Hematopoietic multipotent progenitor cell treated with erythropoietin and hydrocortisone succinate and interleukin-3 and kit ligand, for 6 days (in vitro differentiated cells): ENCODE measurements at places on chromosomes 1 and 21.

GRCh38 chr1:162207862-162208261 lies 138.4 kb downstream of the NOS1AP start:
- DNase-seq = no peak

- no peak for DNase-seq
These were observed 30.5 kb downstream of the CASZ1 start for GRCh38 chr1:10765734-10766478.

DNA sequence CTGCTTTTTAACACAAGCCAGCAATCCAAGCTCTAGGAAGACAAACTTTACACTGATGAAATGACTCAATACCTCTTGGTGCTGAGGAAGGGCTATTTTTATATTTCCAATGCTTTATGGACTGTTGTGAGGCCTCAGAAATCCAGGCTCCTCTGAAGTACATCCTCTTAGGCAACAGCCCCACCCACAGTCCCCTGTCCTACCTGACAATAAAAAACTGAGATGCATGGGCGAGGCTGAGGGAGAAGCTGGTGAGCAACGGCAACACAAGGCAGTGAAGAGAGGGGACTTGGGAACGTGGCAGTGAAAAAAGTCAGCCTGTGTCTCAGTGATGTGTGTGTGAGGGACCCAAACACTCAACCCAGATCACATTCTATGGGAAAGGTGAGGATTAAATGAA lies 10.1 kb upstream of the CPT2 start:
- DNase-seq = no peak

DNA sequence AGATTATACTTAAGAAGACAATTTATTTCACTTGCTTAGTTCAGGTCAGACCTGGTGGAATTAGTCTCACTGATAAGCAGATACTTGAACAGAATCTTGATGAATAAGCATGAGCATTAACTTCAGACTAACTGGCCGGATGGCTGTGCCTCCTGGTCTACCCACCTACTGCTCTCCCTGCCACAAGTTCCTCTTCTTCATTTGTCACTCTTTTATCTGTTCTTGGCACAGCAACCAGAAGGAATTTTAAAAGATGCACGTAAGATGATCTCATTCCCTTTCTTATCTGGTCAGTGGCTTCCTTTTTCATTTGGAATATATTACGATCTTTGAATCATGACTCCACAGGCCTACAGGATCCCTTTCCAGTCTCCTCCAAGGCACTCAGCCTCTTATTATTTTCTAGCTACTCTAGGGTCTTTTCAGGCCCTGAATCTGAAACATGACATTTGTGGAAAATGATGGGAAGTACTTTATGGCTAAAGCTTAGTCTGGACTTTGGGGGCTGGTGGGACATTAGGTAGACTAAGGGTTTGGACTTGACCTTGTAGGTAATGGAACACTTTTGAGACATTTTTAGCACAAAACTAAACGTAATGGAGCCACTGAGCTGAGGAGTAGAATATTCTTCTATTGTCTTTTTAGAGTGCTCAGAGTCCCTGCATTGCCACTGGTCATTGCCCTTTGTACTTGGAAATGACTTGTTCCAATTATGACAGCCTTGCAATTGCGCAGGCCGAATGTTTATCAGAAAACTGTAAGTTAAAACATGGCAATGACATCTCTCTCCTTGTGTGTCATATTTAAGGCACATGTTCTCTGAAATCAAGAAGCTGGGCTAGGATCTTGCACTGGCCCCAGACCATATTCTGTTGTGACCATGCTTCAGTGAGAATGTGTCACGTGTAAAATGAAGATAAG lies 16.0 kb downstream of the ST6GALNAC3 start:
- peak; percentile 59 for DNase-seq

- peak; percentile 84 for DNase-seq
These were observed 6.2 kb upstream of the ANKRD35 start for GRCh38 chr1:145891587-145892485.

DNA sequence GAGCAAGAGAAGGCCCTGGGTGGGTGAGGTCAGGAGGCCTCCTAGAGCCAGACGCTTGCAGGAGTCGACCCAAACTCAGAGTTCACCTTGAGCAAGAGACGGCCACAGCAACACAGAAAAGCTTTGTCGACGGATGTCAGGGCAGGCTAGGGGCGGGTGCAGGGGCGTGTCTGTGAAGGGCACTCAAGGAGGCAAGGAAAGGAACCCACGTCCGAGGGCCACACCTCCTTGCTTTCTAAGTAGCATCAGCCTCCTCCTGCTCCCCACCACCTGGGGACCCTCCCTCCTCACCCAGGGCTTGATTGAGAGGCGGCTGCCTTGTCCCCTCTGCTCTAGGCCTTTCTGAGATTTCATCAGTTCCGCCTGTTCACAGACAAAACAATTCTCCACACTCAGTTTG lies 92.1 kb downstream of the OMA1 start:
- no peak for DNase-seq

DNA sequence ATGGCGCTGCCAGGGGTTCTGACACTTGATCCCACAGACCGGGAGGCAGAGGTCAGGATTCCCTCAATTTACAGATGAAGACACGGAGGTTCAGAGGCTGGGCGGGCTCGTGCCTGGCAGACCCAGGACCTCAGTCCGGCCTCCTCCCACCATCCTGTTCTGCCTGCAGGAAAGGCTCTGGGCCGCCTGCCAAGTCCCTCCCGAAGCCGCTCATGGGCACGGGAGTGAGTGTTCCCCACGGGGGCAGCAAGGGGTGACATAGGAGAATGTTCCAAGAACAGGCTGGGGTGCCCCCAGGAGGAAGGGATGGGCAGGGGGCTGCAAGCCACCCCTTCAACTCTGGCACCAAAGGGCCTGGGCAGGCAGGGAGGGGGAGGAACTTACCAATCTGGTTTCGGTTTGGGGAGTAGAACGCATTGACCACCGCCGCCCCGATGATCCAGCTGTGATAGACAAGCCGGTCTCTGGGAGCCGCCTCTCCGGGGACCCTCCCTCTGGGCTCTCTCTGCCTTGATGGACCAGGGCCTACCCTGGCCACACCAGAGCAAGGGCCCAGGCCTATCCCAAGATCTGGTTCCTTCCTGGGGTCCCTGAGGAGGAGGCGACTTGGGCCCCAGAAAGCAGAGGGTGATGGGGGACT lies 7.5 kb downstream of the PRXL2B start:
- DNase-seq = no peak

DNA sequence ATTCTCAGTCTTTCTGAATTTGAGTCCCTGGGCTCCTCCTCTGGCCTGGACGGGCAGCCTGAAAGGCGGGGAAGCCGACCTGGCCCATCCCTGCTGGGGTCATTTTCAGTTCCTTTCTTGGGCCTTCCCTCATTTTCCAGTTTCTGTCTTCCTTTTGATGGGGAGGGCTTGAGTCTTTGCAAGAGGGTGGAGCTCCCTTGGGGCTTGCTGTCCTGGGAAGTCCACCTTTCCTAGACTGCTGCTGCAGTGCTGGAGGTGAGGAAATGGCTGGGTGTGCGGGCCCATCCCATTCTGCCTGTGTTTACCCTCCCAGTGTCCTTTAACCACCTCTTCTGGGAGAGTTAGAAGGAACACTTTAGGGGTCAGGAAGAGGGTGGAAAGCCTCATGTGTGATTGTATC lies 40.4 kb upstream of the SYNC start:
- DNase-seq = no peak

DNA sequence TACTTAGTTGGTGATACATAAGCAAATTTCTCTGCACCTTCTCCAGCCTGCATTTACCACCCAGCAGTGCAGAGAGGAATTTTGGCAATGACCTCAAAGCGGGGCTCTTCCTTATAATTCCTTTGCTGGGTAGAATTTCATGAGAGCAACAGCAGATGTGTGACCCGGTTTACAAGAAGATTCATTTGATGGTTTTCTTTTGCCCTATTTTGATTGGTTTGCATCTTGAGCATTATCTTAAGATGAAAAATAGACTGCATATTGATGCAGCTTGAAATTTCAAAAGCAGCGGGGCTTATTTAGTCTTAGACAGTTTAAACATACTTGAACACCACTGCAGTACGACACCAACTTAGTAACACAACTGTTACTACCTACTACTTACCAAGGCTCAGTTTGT lies 378.9 kb downstream of the TTLL7 start:
- no peak for DNase-seq

GRCh38 chr1:175891783-175892309 lies 148.5 kb upstream of the TNR start:
- no peak for DNase-seq

- DNase-seq = peak; percentile 68
These were observed 89.9 kb downstream of the MT1HL1 start for GRCh38 chr1:236914375-236914774.

GRCh38 chr21:41560661-41561158 lies 52.8 kb upstream of the TMPRSS2 start:
- DNase-seq = no peak

DNA sequence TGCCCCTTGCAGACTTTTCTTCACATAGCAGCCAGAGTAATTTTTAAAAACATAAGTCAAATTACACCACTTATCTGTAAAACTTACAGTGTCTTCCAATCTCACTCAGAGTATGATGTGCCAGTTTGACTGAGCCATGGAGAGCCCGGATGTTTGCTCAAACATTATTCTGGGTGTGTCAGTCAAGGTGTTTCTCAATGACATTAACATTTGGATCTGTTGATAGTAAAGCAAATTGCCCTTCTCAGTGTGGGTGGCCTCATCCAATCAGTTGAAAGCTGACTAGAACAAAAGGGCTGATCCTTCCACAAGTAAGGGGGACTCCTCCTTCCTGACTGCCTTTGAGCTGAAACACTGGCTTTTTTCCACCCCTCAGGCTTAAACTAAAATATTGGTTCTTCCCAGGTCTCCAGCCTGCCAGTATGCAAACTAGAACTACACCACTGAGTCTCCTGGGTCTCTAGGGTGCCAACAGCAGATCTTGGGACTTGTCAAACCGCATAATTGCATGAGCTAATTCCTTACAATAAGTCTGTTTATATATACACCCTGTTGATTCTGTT lies 157.9 kb upstream of the CTTNBP2NL start:
- no peak for DNase-seq

- no peak for DNase-seq
These were observed 17.6 kb downstream of the SLC2A1 start for GRCh38 chr1:42940851-42941639.

DNA sequence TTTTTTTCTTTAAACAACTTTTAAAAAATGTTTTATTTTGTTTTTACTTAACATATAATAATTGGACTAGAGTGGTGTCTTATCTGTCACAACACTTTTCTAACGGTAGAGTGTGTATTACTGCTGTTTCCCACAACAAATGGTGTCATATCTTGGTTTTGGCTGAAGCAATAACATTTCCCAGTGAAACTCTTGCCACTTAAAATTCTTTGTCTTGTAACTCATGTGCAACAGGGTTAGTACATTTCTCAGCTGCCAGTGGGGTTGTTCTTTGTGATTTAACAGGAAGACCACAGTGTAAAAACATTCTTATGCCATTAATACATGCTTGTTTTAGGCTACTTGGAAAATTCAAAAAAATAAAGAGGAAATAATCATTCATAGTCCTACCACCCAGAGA lies 43.5 kb downstream of the ALPL start:
- DNase-seq = peak; percentile 67

GRCh38 chr1:162303004-162303344 lies 73.7 kb downstream of the SPATA46 start:
- no peak for DNase-seq

DNA sequence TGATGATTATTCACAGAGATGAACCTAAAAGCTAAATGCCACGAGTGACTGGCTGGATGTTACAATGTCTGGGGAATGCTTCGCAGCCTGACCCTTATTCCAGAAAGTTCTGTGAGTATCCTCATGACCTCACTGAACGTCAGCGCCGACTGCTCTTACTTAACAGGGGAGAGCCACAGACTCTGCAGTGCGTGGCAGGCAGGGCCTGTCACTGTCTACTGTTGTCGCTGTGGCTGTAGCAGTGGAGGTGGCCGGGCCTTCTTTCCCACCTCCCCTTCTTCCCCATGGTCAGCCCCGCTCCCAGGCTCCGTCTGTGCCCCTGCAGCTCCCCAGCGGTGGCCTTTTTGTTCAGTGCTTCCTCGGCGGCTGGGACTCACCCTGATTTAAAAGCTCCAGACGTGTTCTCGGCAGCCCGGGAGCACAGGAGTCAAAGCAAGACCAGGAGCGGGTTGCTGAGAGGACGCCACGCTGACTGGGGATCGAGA lies 52.2 kb upstream of the TARBP1 start:
- DNase-seq = no peak

GRCh38 chr1:231940701-231941100 lies 314.1 kb downstream of the DISC1 start:
- DNase-seq = no peak

DNA sequence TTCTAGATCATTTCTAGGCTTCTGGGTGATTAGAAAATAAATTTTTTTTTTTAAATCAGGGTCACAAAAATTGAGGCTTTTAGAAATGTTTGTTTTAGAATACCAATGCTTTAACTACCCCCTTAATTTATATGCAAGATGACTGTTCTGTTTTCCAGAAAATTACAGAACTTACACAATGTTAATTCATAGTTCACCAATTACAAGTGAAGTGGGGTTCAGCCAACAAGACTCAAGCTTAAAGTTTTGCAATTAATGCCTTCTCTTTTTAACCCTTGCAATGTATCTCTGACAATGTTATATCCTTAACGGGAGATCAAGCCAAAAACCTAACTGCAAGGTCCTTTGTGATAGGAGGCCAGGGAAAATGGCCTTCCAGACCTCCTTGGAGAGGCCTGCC lies 5.6 kb downstream of the PRELP start:
- DNase-seq = no peak

- DNase-seq = no peak
These were observed 21.8 kb upstream of the LHX4 start for GRCh38 chr1:180208264-180208663.

DNA sequence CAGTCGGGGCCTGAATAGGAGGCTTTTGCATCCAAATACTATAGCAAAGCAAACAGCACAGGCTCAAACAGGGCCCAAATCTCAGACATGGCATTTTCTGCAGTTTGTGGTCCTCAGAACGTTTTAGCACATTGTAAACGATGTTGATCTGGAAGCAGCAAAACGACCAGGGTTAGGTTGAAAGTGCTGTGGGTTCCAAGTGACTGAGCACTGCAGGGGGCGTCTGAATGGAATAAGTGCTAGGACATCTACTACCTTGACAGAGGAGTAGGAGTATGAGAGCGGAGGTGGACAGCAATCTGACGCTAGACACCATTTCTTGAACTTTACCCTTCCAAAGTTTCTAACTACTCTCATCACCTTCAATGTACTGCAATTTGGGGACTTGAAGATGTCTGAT lies 214.9 kb downstream of the BARHL2 start:
- DNase-seq = no peak

- DNase-seq = no peak
These were observed 154.0 kb downstream of the RHOU start for GRCh38 chr1:228889289-228889688.
